PC-3 (cell line): ENCODE measurements at places on chromosomes 1 and 21. TPM values are rescaled to one million over a fixed set of nuclear protein-coding genes. Genes with fewer than 3 reads are reported as not detected.

Gene GJB3
- 89.9 and 97.9 TPM in 2 replicates for total RNA-seq

Gene TTC24
- not detected in 2 replicates for total RNA-seq

Gene FCRL6
- not detected in 2 replicates for total RNA-seq

- DNase-seq, result peak; percentile 24
Measured at GRCh38 chr1:101188331-101188730, 48.5 kb upstream of the S1PR1 start.

DNA sequence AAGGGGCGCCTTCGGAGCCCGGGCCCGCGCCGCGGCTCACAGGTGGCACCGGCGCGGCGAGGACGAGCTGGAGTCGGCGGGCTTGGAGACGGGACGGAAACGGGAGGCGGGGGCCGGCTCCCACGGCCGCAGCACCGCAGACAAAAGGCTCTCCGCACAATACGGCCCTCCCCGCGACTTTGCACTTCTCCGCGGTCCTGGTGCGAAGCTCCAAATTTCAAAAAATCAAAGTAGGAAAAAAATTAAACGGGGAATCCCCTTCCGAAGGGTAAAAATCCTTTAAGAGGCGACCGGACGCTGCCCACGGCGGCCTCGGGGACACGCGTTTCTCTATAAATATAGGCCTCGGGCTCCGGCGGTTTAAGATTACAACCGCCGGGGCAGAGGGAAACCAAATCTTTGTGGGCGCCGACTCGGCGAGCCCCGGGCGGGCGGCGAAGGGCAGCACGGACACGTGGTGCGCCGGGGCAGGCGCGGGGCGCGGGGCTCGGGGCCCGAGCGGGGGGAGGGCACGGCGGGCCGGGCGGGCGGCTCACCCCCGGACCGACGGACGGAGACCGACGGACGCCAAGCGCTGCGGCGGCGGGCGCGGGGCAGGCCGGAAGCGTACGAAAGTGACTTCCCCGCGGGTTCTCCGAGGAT lies 453 bp downstream of the PABPC4 start:
- peak; percentile 20 for DNase-seq

DNA sequence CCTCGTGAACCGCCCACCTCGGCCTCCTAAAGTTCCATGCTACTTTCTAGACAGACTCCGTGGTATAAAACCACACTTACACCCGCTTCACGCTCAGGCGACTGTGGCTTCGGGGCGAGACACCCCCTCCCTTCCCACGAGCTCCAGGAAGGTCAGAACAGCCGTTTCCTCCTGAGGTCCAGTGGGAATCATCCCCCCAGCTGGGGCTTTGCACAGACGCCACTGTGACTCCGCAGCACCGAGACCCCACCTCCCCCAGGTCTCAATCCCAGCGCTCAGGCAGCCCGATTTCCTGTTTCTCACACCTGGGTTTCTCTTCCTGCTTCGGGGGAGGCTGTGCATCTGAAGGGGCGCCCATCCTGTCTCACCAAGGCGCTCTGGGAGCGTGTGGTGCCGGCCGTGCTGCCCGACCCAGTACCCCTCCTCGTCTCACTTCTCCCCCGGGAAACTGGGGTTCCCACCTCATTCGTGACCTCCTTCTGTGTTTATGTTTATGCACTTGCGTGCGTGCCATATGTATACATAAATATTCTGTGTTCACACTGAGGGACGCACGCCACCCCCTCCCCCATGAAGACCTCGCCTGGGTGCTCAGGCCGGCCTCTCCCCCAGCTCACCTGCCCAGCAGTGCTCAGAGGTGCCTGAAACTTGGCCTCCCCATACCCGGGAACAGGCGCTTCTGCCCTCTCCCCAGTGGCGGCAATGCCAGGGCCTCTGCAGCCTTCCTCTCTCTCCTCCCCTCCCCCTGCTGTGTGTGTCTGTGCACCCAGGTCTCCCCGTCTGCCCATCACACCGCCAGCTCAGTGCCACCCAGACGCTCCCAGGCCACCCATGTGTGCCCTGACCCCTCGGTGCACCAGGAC lies 14.6 kb downstream of the SLC35E2B start:
- peak; percentile 0 for DNase-seq
